Metanephros (tissue), 2 donors: ENCODE measurements at places on chromosomes 2 and 18. TPM values are rescaled to one million over a fixed set of nuclear protein-coding genes. Genes with fewer than 3 reads are reported as not detected.

Gene TLX2
- not detected for total RNA-seq

Gene IL36G
- not detected for total RNA-seq

Gene UBE2E3
- total RNA-seq = 152 TPM

Gene IAH1
- 32.1 TPM for total RNA-seq

Gene MARCHF4
- total RNA-seq = 0.06 TPM
